Suppressor macrophage (primary cell): ENCODE measurements at places on chromosomes 5 and 9.

DNA sequence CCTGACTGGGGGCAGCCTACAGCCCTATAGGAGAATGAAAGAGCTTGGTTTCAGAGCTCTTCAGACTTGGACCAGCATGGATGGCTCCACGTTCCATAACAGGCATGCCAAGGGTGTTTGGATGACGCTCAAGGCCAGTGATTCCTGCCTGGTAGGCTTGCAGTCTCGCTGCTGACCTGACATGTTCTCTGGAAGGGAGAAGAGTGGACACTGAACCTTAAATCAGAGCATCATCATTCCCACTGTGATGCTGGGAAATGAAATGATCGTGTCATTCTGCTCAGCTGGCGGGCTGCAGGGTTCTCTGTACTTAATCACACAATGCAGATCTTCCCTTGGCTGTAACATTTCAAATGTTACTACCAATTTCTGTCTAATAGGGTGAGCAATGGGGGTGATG lies 57.0 kb downstream of the CFAP90 start:
- no peak for DNase-seq

GRCh38 chr5:22316294-22316693 lies 536.9 kb downstream of the CDH12 start:
- no peak for DNase-seq

GRCh38 chr5:175285261-175285660 lies 158.7 kb downstream of the DRD1 start:
- DNase-seq: no peak

- DNase-seq: no peak
Observed at GRCh38 chr9:18390393-18390792, 83.6 kb upstream of the ADAMTSL1 start.

DNA sequence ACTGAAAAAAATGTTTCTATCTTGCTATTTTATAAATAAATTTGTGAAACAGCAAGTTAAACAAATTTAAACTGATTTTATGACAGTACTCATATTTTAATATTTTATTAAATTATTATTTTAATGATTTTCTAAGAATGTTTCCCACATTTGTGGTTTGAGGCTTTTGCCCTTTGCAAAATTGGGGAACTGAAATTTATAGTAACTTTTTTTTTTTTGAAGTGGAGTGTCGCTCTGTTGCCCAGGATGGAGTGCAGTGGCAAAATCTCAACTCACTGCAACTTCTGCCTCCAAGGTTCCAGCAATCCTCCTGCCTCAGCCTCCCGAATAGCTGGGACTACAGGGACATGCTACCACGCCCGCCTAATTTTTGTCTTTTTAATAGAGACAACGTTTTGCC lies 7.2 kb upstream of the ADGRV1 start:
- DNase-seq: peak; percentile 33

DNA sequence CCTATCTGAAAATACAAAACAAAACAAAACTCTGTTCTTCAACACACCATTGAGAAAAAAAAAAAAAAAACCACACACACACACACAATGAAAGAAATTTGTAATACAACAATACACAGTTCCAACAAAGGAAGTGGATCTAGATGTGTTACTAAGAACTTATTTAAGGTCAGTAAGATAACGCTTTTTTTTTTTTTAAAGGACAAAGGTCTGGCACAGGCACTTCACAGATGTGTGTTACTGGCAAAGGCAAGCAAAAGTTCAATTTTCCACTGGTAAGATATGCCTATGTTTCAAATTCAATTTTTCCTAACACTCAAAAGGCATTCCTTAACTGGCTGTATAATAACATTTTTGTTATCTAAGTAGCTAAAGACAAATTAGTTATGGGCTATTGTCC lies 3.6 kb downstream of the RFK start:
- no peak for DNase-seq

DNA sequence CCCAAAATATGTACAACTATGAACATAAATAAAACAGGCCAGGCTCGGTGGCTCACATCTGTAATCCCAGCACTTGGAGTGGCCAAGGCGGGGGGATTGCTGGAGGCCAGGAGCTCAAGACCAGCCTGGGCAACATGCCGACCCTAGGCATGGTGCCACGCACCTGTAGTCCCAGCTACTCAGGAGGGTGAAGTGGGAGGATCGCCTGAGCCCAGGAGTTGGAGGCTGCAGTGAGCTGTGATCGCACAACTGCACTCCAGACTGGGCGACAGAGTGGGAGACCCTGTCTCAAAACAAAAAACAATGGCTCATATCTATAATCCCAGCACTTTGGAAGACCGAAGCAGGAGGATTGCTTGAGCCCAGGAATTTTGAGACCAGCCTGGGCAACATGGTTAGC lies 1.5 kb downstream of the HAUS6 start:
- no peak for DNase-seq

DNA sequence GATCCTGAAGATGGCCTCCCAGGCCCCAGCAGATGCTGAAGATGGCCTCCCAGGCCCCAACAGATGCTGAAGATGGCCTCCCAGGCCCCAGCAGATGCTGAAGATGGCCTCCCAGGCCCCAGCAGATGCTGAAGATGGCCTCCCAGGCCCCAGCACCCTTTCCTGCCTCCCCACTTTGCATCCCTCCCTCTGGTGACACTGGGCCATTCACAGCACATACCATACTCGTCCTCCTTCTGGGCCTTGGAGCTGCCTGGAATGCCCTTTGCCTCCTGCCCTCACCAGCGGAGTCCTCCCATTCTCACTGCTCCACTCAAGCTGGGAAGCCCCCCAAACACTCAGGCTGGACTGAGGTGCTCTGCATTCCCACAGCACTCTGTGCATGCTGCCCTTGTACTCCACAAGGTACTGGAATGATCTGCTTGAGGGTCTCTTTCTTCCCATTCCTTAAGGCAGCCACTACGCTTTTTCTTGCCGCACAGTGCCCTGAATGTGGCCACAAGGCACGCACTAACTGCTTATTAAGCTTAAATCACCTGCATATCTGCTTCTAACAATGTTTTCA lies 550.0 kb downstream of the BNC2 start:
- no peak for DNase-seq

DNA sequence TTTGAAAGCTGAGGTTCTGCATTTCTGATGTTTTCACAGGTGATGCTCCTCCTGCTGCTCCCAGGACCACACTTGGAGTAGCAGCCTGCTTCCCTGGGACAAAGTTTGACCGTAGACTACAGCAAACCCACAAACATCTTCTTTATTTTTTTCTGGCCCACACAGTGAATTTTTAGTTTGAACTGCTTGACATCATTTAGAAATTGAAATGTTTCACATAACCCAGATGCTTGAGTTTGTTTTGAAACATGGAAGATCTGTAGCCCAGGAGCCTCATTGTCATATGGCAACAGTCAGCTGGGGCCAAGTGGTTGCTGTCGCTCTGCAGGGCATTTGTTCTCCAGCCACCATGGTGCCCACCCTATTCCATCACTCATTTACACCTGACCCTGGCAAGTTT lies 8.4 kb downstream of the SH3TC2 start:
- no peak for DNase-seq

DNA sequence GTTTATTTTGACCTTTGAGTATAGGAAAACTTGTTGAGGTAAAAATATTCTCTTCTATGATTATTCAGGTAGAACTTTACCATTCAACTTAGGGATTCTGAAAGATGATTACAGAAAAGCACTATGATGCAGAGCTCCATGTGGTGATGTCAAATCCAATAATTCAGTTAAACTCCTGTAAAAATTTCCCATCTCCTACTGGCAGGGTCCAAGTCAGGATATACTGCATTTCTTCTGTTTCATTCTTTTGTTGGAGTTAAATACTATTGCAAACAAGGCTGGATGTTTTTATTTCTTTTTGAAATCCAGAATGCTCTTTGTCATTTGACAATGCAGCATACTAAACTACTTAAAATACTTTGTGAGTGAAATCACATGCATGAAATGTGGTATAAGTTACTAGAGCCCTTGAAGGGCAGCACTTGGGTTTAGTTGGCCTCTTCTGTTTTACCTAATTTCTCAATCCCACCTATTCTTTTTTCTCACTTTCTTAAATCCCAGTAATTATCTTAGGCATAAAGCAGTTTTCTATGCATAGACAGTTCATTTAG lies 204.5 kb downstream of the FBXL7 start:
- no peak for DNase-seq

DNA sequence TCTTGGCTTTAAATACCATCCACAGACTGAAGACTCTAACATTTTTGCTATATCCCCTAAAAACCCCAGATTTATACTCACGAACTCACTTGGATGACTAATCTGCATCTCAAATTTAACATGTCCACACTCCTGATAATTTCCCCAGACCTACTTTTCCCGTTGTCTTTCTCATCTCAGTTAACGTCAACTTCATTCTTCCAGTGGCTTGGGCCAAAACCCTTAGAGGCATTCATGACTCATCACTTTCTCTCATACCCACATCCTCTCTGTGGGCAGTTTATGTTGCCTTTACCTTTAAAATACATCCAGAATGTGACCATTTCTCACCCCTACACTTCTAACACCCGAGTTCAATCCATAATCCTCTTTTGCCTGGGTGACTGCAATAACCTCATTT lies 96.7 kb downstream of the EDIL3 start:
- peak; percentile 47 for DNase-seq

- peak; percentile 77 for DNase-seq
Observed at GRCh38 chr9:114416290-114416689, 28.5 kb upstream of the AKNA start.

DNA sequence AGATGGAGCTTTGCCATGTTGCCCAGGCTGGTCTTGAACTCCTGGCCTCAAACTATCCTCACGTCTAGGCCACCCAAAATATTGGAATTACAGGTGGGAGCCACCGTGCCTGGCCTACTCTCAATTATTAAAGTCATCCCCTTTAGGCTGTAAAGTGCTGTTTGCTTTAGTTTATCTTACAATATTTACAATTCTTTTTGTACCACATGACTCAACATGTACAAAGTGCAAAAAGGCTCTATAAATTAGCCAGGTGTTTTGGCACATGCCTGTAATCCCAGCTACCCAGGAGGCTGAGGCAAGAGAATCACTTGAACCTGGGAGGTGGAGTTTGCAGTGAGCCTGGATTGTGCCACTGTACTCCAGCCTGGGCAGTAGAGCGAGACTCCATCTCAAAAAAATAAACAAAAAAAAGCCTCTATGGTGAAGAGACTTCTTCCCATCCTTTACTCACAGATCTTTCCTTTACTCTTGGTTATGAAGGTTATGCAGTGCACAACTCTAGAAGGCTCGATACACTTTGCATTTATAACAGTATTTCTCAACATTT lies 28.5 kb upstream of the MLLT3 start:
- no peak for DNase-seq

DNA sequence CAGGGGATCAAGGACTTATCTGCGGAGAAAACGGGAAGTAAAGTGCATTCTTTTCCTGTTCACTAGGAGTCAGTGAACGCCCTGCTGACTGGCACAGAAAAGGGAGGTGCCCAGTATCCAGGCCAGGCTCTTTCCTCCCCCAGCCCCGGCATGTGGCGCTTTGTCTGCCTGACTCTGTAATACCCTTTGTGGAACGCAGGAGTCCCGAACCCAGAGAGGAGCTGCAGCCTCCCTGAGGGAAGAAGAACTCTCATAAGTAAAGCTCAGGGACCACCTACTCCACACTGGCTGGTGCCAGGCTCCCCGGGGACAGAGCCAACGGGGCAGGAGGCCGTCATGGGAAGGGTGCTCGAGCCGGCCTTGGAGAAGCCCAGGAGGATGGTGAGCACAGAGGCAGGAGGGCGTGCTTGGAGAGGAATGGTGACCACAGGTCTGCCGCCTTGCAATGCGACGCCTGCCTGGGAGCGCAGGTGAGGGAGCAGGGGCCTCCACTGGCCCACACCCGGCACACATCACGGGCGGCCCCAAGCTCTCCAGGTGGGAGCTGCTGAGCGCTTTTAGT lies 31.5 kb downstream of the VAV2 start:
- DNase-seq: peak; percentile 84

DNA sequence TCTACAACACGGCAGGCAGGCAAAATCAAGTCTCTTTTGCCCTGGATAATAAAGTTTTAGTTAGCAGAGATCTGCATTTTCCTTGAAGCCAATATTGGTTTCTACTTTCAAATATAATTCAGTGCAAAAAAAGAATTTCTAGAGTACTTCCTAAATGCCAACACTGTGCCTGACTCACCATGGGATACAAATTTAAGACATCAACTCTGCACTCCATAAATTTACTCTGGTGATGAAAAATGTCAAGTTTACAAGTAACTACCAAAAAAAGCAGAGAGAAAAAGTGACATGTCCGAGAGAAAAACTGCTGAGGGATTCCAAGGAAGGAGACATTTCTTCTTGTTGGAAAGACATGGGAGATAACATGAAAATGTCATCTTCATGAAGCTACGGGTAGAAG lies 119.7 kb downstream of the RAPGEF6 start:
- no peak for DNase-seq

- DNase-seq: peak; percentile 39
Observed at GRCh38 chr9:99231711-99232110, 9.6 kb downstream of the SEC61B start.

DNA sequence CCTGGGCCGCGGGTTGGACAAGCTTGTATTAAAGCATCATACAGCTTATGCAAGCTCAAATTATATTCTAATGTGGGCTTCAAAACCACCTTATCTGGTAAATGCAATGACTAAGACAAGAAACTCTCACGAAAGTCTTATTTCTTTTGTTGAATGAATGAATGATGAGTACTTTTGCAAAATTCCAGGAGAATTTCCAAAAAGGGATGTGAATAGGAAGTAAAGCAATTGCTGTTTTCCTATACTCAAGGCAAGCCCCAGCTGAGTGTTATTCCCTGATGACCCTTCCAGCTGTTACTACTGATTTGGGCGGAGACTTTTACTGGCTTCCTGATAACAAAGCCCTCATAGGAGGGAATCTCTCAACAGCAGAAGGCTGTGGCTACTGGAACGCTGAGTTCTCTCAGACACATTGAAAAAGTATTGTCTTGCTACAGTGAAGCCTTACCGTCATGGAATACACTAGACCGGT lies 162.8 kb downstream of the SREK1 start:
- DNase-seq: no peak

- no peak for DNase-seq
Observed at GRCh38 chr5:164188733-164189148, 683.3 kb downstream of the MAT2B start.
